ENCODE measurements at places on chromosomes 4 and X. TPM values are rescaled to one million over a fixed set of nuclear protein-coding genes. Genes with fewer than 3 reads are reported as not detected.

The ADRA2C gene
- total RNA-seq: 7.3 TPM

The SEC24D gene
- total RNA-seq: 48.1 TPM

The RCHY1 gene
- total RNA-seq: 30.2 TPM

The HOPX gene
- total RNA-seq: 520 TPM

The IBSP gene
- not detected for total RNA-seq

The SH3D19 gene
- 125 TPM for total RNA-seq

The SLC2A9 gene
- total RNA-seq: 19.0 TPM

The P2RY10 gene
- 1.8 TPM for total RNA-seq

The TLR10 gene
- 0.78 TPM for total RNA-seq

The GPC3 gene
- total RNA-seq: 67.7 TPM

The HTRA3 gene
- 25.0 TPM for total RNA-seq

The MTNR1A gene
- not detected for total RNA-seq

The RAB40A gene
- total RNA-seq: 1.1 TPM

The MAGEA4 gene
- total RNA-seq: not detected

The SMIM10 gene
- total RNA-seq: 5.2 TPM

The PAGE5 gene
- not detected for total RNA-seq

The PDGFRA gene
- total RNA-seq: 91.5 TPM

The NAA11 gene
- total RNA-seq: not detected

The SLC26A1 gene
- 0.20 TPM for total RNA-seq

The ZFYVE28 gene
- total RNA-seq: 16.6 TPM

The EPHA5 gene
- 0.20 TPM for total RNA-seq
